Left ventricle myocardium inferior (tissue), 1 donor: ENCODE measurements at places on chromosomes 6 and 20. TPM values are rescaled to one million over a fixed set of nuclear protein-coding genes. Genes with fewer than 3 reads are reported as not detected.

The FBXO30 gene
- total RNA-seq: 16.7 TPM

GRCh38 chr6:80607811-80608391 is 501.4 kb downstream of the BCKDHB start:
- DNase-seq: no peak

GRCh38 chr6:79076160-79076559 is 1.9 kb downstream of the PHIP start:
- DNase-seq: no peak

DNA sequence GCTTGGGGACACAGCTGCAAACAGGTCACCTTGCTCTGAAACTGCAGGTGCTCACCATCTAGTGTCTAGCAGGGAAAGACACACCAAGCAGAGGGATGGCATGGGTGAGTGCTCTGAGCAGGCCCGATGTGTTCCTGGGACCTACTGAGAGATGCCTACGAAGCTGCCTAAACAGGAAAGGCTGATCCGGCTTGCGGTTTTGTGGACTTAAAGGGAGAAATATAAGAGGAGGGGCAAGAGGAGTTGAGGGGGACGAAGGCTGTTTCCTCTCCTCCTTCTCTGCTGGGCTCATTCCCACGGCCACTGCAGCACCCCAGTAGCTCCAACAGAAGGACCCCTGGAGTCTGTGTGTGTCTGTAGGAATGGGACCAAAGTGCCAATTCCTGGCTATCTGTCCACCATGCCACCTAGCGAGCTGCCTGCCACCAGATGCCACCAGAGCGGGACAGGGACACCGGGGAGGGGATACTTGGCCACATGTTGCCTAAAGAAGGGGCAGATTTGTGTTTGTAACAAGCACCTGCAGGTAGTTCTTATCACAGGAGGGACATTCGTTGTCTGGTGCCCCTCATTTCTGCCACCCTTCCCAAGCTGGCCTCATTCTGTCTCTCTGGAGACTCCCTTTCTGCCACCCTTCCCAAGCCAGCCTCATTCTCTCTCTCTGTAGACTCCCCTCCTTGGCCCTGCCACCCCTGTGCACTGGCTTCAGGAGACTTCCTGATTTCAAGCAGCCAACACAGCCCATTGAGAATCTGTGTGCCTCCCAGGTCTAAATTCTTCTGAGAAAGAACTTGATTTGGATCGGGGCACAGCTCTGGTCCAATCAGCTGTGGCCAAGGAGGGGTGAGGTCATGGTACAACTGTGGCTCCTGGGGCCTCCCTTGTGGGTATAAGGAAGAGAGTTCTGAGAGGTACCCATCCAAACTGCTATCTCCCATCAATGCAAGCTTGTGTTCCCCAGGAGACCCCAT is 221.8 kb downstream of the ANKRD60 start:
- DNase-seq: no peak

DNA sequence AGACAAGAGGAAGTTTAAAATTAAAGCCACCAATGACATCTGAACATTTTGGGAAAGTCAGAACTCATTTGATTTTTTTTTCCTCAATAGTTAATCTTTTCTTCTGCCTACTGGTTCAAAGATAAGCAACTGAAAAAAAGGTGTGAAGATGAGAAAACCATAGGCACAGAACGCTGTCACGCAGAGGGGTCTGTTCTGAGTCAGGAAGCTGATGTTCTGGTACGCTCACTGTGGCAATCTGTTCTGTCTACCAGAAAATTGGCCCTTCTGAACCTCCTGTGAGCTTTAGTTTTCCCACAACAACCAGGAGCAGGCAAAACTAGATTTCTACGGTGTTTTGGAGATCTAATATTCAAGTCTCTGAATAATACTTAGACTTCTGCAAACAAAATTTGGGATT is 76.7 kb upstream of the ADGRG6 start:
- DNase-seq: no peak

DNA sequence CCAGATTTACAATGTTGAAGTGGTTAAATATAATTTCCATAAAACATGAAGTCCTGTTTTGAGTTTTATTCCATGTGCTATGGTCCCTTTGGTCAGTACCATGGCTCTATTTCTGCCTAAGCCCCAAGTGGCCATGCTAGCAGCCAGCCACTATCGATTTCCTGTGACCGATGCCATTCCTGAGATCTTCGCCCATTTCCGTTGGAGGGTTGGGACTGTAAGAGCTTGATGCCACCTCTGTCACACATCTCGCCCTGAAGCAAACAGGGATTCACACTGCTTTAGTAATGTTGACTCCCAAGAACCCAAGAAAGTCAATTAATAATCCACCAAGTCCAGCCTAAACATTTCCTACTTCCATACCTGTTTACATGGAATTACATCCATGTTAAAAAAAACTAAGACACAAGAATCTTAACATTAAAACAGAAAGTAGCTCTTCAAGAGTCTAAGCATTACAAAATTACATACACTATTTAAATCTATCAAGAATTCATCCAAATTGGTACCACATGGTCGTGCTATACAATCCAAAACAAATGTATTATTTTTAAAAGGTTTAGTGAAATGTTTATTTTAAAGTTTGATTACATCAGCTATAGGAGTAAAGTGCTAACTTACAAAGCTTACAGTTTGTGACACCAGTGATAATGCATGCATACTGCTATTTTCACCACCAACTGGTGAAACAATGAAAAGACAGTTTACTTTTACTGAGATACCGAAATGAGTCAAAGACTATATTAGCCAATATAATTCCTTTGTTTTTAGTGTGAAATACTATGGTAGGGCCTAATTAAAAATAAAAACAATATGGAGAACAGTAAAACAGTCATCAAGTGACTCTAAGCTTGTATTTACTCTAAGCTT is 2.5 kb downstream of the RBM39 start:
- DNase-seq: no peak

GRCh38 chr6:159174263-159174969 is 5.2 kb downstream of the FNDC1 start:
- DNase-seq: peak; percentile 74
